Activated T-helper 1 cell treated with anti-CD3 and anti-CD28 coated beads, Interleukin-12 subunit alpha, Interleukin-12 subunit beta, Interleukin-2, Interleukin-4 antibody, amounts not matched to agents 30 ng/mL and 10 ng/mL and 1 ng/mL, durations not matched to agents 14 hours and 24 hours and 36 hours (primary cell): ENCODE measurements at places on chromosomes 1 and 21. TPM values are rescaled to one million over a fixed set of nuclear protein-coding genes. Genes with fewer than 3 reads are reported as not detected.
A peak's percentile ranks its signal among the peaks of the same experiment; 100 is the strongest.

- no peaks in the 10 kb centered on the region for H3K36me3 ChIP-seq
- DNase-seq, result no peak
- H3K4me3 ChIP-seq, result no peak overlapping the region
- no peak overlapping the region for H3K27ac ChIP-seq
- H3K4me1 ChIP-seq, result peaks cover 6% of the 10 kb centered on the region
Measured at GRCh38 chr1:234150892-234151291, 222.4 kb upstream of the COA6 start.

- no peak overlapping the region for H3K4me3 ChIP-seq
- H3K4me1 ChIP-seq, result no peaks in the 10 kb centered on the region
- H3K27me3 ChIP-seq, result no peaks in the 10 kb centered on the region
- no peak for DNase-seq
Measured at GRCh38 chr1:59417406-59417805, 120.5 kb downstream of the FGGY start.

DNA sequence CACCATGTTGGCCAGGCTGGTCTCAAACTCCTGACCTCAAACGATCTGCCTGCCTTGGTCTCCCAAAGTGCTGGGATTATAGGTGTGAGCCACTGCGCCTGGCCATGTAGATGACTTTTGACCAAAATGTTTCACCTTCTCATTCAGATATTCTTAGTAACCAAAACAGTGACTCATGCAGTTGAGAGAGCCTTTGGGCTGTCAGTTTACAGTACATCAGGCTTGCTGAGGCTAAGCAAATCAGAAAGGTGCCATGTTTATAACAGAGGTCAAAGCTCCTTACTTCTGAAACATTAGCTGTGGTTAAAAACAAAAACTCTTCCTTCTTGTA lies 21.0 kb downstream of the CNIH4 start:
- peak overlapping the region; percentile 66 for H3K4me3 ChIP-seq
- peaks cover 70% of the 10 kb centered on the region for H3K36me3 ChIP-seq
- peaks cover 91% of the 10 kb centered on the region for H3K4me1 ChIP-seq

The HPCAL4 gene
- 0.69 and 0.75 TPM in 2 replicates for total RNA-seq

The HES3 gene
- not detected in 2 replicates for total RNA-seq

- no peak overlapping the region for H3K4me3 ChIP-seq
- peaks cover 9% of the 10 kb centered on the region for H3K4me1 ChIP-seq
- peaks cover 8% of the 10 kb centered on the region for H3K27me3 ChIP-seq
- H3K36me3 ChIP-seq, result no peaks in the 10 kb centered on the region
- no peak for DNase-seq
- H3K27ac ChIP-seq, result no peak overlapping the region
Measured at GRCh38 chr1:179702946-179703539, 40.0 kb upstream of the FAM163A start.

DNA sequence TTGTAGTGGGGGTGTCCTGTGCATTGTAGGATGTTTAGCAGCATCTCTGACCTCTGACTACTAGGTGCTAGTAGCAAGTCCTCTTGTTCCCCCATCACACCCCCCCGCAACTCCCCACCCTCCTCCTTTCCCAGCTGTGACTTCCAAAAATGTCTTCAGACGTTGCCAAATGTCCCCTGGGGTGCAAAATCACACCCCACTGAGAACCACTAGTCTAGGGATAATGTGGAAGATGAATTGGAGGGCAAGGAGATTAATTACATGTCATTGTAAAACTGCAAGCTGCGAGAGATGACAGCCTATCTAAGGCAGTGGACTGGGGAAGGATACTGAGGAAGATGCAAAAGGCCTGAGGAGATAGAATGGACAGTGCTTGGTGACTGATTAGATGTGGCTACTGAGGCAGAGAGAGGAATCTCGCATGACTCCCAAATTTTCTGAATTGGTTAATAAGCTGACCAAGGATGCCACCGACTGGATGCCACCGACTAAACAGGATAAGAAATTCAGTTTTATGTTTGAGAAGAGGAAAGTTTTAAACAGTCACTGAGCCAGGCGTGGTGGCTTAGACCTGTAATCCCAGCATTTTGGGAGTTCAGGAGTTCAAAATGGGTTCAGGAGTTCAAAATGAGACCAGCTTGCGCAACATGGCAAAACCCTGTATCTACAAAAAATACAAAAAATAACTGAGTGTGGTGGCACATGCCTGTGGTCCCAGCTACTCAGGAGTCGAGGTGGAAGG lies 3.1 kb upstream of the JAK1 start:
- H3K27me3 ChIP-seq, result peaks cover 5% of the 10 kb centered on the region
- DNase-seq, result no peak
- peaks cover 27% of the 10 kb centered on the region for H3K4me1 ChIP-seq
- no peak overlapping the region for H3K4me3 ChIP-seq
- H3K27ac ChIP-seq, result no peak overlapping the region

The SV2A gene
- 17.3 and 18.6 TPM in 2 replicates for total RNA-seq

DNA sequence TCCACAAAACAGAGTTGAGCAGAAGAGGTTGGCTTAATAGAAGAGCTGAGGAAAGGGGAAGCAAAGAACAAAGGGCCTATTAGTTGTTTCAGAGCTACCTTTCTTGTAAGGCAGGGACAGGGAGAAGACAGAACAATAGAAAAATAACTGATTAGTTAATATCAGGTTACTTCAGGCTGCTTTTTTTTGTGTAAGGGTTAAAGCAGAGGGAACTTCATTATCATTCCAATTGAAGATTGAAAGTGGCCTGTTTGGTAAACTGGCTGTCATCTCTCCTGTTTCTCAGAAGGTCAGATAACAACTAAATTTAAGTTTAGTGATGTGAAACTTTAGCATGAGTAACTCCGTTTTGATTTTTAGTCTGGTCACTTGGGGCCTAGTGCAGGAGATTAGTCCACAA lies 22.3 kb downstream of the CDC42 start:
- peak overlapping the region; percentile 8 for H3K4me3 ChIP-seq
- peaks cover 28% of the 10 kb centered on the region for H3K36me3 ChIP-seq
- H3K27me3 ChIP-seq, result no peaks in the 10 kb centered on the region

DNA sequence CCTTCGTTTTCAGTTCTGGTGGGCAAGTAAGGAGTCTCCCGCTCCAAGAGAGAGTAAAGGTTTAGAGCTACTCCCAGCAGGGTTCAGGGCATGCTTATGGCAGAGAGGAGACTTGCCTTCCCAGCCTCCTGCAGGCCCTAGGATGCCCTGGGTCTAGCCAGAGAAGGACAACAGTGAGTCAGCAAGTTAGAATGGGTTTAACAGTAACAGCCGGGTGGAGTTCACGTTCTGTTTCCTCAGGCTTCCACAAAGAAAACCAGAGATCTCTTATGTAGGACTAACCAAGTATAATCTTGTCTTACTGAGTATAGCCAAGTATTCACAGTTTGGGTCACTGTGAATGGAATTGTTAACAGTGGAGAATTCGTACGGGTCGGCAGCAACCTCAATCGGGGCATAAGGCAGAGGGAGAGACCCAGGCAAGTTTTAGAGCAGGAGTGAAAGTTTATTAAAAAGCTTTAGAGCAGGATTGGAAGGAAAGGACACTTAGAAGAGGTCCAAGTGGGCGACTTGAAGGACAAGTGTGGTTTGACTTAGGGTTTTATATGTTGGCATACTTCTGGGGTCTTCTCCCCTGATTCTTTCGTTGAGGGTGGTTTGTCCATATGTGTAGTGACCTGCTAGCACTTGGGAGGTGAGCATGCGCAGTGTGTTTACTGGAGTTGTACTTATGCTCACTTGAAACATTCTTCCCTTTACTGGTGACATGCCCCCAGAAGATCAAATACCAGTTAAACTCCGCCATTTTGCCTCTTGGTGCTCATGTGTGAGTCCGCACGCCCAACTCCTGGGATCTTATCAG lies 4.5 kb downstream of the OVAAL start:
- no peak for DNase-seq
- H3K4me1 ChIP-seq, result peaks cover 5% of the 10 kb centered on the region
- peaks cover 32% of the 10 kb centered on the region for H3K27me3 ChIP-seq
- H3K4me3 ChIP-seq, result no peak overlapping the region
- H3K27ac ChIP-seq, result no peak overlapping the region
- no peaks in the 10 kb centered on the region for H3K36me3 ChIP-seq

DNA sequence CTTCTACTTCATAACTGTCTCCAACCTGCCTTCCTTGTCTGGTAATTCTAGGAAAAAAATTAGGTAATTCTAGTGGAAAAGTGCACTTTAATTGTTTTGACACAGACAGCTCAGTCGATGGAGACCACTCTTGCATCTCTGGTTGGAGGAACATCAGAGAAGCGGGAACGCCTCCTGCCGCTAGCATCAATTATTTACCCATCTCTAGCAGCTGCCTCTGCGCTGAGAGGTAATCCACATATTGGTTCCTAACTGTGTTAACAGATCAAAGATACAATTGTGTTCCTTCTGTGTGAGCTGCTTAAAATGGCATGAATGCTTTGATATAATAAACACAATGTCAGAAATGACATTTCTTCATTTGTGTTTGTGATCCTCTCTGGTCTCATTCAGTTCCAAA lies 33.3 kb downstream of the C2CD2 start:
- H3K4me3 ChIP-seq, result no peak overlapping the region
- no peak for DNase-seq
- H3K27ac ChIP-seq, result no peak overlapping the region

GRCh38 chr1:115807723-115808122 lies 33.2 kb downstream of the NHLH2 start:
- no peak overlapping the region for H3K27ac ChIP-seq
- H3K36me3 ChIP-seq, result no peaks in the 10 kb centered on the region
- peaks cover 2% of the 10 kb centered on the region for H3K27me3 ChIP-seq

The CYP4X1 gene
- not detected in 2 replicates for total RNA-seq

- H3K27ac ChIP-seq, result no peak overlapping the region
- no peaks in the 10 kb centered on the region for H3K27me3 ChIP-seq
- no peak for DNase-seq
- peaks cover 20% of the 10 kb centered on the region for H3K4me1 ChIP-seq
- H3K4me3 ChIP-seq, result no peak overlapping the region
Measured at GRCh38 chr1:15531682-15532081, 5.0 kb downstream of the DNAJC16 start.

The ACTA1 gene
- total RNA-seq, result 0.20 TPM in 1 of 2 replicates, not detected in the other

- peaks cover 66% of the 10 kb centered on the region for H3K4me1 ChIP-seq
- no peak for DNase-seq
- H3K4me3 ChIP-seq, result peak overlapping the region; percentile 93
- H3K27me3 ChIP-seq, result no peaks in the 10 kb centered on the region
- peak overlapping the region; percentile 93 for H3K27ac ChIP-seq
- H3K36me3 ChIP-seq, result peaks cover 2% of the 10 kb centered on the region
Measured at GRCh38 chr1:27152829-27153548, 1.9 kb downstream of the SLC9A1 start.

DNA sequence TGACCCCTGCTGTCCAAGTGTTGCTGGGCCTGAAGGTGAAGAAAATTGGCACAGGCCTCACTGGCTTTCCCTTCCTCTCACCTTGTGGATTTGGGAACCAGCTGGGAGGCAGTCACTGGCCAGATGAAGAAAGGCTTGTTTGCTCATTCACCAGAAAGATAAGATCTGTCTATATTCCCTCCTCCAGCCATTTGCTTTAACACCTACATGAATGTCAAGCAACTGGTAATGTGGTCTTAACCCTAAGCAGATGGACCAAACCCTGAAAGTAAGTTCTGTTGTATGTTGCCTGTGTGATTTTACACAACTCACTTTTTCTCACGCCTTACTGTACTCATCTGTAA lies 10.3 kb upstream of the SRRM1 start:
- no peaks in the 10 kb centered on the region for H3K4me1 ChIP-seq
- H3K27ac ChIP-seq, result no peak overlapping the region
- no peaks in the 10 kb centered on the region for H3K36me3 ChIP-seq
- H3K27me3 ChIP-seq, result peaks cover 24% of the 10 kb centered on the region
- H3K4me3 ChIP-seq, result no peak overlapping the region

The FNBP1L gene
- 0.16 and 0.29 TPM in 2 replicates for total RNA-seq

DNA sequence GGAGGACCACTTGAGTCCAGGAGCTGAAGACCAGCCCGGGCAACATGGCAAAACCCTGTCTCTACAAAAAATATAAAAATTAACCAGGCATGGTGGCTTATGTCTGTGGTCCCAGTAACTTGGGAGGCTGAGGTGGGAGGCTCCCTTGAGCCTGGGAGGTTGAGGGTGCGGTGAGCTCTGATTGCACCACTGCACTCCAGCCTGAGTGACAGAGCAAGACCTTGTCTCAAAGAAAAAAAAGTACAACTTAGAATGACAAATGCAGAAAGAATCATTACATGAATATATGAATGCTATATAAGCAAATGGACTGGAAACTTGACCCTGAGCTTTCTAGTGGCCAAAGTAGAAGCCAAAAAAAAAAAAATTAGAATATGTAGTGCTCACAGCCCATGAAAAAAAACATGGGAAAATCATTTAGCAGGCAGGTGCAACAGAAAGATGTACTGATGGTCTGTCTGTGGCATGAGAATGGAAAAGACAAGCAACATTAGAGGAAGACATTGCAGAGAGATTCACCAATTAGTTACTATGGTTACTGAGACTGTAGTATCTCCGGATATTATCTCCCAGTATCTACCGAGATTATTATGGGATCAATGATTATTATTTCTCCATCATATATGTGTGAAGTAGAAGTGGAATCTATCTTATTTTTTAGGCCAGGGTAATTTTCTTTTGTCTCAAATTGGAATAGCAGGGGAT lies 19.2 kb downstream of the ELAPOR1 start:
- peaks cover 22% of the 10 kb centered on the region for H3K4me1 ChIP-seq
- H3K36me3 ChIP-seq, result no peaks in the 10 kb centered on the region
- no peak overlapping the region for H3K4me3 ChIP-seq
- H3K27ac ChIP-seq, result no peak overlapping the region
- no peaks in the 10 kb centered on the region for H3K27me3 ChIP-seq
